SIG-M5 (cell line): ENCODE measurements at places on chromosomes 7 and 10.

DNA sequence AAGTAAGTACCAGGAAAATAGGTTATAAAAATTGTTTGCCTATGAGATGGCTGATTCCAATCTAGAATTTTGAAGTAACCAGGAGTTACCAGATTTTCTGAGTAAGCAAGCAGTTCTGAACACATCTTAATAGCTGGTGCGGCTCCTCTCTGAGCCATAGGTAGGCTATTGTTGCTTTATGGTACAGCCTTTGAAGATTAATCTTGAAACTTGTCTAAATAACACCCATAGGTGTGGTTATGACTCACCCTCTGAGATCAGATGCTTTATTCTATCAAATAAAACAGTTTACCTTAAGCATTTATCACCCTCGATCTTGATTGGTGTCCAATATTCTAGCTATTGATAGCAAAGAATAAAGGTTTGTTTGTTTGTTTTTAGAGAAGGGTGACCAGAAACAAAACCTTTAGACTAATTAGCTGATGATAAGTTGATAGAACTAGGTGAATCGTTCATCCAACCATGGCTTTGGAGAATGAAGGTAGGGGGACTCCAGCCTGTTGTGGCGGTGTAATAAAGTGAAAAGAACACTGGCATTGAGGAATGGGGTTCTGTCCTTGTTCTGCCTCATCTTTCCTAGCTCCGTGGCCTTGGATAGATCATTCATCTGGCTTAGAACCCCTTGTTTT is 72.2 kb downstream of the VTI1A start:
- DNase-seq, result no peak

DNA sequence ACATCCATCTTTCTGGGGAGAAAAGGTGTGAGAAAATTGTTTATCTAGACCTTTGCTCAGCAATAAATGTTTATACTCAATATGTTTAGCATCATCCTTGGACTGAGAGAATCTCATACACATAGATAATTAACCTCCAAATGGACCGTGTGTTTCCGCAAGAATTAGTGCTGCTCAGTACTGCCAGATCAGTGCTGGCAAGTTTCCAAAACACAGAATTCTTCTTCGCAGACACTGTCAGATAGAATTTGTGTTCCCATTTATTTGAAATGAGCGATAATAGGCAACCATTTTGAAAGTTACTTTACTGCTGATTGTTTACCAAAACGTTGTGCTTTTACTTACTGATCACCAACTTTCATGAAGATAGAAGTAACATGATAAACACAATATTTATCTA is 33.7 kb downstream of the STAMBPL1 start:
- DNase-seq, result no peak

- no peak for DNase-seq
Observed at GRCh38 chr7:23338863-23339262, 39.7 kb downstream of the MALSU1 start.

DNA sequence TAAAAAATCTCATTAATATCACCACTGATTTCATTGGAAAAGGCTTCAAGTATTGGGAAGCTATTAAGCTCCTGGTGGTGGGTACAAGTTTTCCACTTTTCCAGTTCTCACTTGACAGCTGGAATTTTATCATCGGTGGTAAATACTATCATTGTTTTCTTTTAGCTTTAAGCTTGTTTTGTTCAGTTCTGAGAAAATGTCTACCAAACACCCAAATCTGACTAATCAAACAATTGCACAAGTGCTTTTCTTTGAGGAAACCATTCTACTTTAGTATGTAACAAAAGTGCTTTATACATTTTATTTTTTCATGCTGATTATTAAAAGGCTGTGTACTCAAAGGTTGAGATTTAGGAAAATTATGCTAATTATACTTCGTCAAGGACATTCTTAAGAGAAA is 7.9 kb downstream of the PRPF18 start:
- no peak for DNase-seq

- DNase-seq, result no peak
Observed at GRCh38 chr10:13550802-13551201, 22.0 kb upstream of the BEND7 start.

- DNase-seq, result no peak
Observed at GRCh38 chr10:88076027-88076880, 212.8 kb downstream of the PTEN start.

- no peak for DNase-seq
Observed at GRCh38 chr10:653991-654646, 35.3 kb downstream of the DIP2C start.

- DNase-seq, result no peak
Observed at GRCh38 chr10:80700760-80701444, 163.2 kb downstream of the SH2D4B start.

- DNase-seq, result no peak
Observed at GRCh38 chr7:50648076-50648475, 82.9 kb upstream of the DDC start.

DNA sequence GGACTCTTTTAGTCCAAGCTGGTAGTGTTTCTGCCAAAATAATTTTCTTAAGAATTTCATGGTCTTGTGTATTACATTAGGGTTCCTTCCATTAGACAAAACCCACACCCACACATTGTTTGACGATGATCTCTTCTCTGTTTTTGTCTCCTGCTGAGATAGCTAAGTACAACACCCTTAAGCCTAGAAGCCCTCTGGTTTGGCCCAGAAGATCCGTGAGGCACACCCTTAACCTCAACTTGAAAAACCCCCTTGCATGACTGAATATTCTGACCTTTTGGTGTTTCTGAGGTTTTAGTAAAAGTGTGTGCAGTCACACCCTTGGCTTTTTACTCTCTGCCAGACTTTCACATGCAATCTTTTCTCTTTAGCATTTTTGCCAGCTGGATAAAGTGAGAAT is 29.3 kb upstream of the ERCC6 start:
- DNase-seq, result no peak

DNA sequence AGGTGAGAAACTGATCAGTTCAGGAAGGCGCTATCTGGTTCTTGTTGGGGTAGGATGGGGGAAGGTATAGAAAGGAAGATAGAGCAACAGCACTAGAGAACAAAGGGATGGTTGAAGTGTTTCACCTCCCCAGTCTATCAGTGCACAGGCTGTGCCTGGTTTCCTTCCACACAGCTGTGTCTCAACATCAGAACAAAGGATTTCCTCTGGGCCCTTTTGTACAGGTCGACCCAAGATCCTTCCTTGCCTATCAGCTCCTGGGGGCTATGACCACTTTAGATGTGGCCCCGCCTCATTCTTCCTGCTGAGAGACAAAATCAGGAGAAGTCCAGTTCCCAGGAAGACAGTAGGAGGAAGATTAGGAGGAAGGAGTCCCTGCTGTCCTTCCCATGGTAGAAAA is 65.6 kb downstream of the NAMPT start:
- no peak for DNase-seq

DNA sequence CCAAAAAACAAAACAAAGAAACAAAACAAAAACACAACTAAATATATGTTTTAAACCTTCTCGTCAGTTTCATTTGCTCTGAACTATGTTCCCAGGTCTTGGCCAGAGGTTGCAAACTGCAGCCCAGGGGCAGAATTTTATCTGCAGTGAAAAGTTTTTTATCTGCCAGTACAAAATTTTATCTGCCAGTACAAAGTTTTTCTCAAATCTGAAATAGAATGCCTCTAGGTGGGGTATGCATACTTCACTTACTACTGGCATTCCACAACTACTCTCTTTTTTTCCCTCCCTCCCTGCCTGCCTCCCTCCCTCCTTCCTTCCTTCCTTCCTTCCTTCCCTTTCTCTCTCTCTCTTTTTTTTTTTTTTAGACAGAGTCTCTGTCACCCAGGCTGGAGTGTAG is 9.4 kb upstream of the CLDN3 start:
- DNase-seq, result no peak

DNA sequence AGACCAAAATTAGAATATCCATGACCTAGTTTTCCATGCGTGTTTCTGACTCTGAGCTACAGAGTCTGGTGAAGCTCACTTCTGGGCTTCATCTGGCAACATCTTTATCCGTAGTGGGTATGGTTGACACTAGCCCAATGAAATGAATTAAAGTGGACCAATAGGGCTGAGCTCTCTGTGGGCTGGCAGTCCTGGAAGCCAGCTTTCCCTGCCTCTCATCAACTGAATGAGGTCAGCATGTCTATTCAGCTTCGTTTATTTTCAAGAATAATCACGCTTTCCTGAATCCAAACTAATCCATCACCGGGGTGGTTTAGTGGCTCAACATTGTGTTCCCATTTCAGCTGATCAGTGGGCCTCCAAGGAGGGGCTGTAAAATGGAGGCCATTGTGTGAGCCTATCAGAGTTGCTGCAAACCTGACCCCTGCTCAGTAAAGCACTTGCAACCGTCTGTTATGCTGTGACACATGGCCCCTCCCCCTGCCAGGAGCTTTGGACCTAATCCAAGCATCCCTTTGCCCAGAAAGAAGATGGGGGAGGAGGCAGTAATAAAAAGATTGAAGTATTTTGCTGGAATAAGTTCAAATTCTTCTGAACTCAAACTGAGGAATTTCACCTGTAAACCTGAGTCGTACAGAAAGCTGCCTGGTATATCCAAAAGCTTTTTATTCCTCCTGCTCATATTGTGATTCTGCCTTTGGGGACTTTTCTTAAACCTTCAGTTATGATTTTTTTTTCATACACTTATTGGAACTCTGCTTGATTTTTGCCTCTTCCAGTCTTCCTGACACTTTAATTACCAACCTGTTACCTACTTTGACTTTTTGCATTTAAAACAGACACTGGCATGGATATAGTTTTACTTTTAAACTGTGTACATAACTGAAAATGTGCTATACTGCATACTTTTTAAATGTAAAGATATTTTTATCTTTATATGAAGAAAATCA is 35.5 kb downstream of the CAV1 start:
- DNase-seq, result no peak

GRCh38 chr7:123635551-123636359 is 19.9 kb upstream of the LMOD2 start:
- no peak for DNase-seq

GRCh38 chr7:51601461-51601860 is 284.9 kb upstream of the COBL start:
- DNase-seq, result no peak

DNA sequence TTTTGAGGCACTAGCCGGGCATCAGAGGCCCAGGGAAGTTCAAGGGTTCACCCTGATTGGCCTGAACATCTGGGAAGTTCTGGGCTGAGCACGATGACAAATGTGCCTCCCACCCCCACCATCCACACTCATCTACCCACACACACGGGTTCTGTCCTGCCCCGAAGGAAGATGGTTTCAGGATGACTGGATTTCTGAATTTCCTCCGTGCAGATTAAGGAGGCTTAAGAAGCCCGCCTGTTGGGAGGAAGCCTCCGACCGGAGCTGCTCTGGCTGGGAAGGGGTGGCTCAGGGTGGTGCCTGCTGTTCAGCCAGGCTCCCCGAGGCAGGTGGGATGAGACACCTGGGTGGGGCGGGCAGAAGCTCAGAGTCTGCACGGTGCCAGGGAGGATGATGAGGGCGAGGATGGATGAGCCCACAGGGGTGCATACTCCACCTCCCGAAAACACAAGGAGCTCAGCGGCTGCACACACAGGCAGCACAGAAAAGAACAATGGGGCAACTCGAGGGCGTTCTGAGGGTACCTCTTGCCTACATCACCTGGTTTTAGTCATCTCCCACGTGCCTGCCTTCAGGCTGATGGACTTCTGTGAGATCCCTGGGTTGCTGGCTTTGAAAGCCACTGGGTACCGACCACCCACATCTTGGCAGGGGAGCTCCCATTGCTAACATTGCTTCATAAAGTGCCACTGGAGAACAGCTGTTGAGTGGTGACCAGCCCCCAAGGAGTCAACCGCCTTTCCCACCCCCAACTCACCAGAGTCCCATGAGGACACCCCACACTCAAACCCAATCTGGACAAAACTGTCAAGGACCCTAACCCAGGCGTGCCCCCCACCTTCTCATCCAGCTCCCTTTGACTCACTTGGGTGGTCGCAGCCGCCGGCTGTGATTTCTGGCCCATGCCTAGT is 41.2 kb downstream of the CALML3 start:
- DNase-seq, result no peak

DNA sequence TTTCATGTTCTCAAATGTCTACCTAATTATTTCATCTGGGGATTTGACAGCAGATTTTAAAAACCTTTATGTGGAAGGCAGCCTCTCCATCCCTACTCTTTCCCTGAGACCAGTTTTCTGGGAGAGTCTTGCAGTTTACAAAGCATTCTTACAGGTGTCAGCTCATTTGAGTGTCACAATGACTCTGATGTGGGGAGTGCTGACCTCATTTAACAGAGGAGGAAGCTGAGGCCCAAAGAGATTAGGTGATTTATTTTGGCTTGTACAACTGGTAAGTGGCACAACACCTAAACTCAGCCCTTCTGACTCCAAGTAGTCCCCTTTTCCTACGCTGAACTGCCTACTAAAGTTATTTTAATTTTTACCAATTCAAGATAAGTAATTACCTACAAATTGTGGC is 33.3 kb upstream of the MAT1A start:
- DNase-seq, result no peak

DNA sequence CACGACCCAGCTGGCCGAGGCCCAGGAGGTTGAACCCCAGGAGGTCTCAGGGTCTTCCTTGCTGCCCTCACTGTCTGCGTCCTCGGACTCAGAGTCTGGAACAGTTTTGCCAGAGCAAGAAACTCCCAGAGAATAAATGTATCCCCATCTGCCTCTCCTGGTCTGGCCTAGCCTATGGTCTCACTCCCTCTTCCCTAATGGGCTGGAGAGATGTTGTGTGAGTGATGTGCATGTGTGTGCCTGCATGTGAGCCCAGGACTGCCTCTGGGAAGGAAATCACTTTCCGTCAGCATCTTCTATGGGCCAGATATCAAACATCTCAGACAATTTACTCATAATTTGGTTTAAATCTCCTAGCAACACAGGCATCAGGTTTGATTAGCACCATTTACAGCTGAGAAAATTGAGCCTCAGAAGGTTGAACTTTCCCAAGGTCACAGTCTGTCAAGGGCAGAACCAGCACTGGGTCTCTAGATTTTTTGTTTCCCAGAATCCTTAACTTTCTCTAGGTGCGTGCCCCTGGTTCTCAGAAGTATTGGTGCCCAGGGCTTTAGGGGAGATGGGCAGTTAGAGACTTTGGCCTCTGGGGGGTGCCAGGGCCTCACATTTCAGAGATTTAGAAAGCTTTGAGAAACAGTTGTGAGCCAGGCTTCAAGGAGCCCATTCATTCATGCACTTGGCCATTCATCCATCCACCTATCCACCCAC is 4.9 kb downstream of the TMEM270 start:
- no peak for DNase-seq

DNA sequence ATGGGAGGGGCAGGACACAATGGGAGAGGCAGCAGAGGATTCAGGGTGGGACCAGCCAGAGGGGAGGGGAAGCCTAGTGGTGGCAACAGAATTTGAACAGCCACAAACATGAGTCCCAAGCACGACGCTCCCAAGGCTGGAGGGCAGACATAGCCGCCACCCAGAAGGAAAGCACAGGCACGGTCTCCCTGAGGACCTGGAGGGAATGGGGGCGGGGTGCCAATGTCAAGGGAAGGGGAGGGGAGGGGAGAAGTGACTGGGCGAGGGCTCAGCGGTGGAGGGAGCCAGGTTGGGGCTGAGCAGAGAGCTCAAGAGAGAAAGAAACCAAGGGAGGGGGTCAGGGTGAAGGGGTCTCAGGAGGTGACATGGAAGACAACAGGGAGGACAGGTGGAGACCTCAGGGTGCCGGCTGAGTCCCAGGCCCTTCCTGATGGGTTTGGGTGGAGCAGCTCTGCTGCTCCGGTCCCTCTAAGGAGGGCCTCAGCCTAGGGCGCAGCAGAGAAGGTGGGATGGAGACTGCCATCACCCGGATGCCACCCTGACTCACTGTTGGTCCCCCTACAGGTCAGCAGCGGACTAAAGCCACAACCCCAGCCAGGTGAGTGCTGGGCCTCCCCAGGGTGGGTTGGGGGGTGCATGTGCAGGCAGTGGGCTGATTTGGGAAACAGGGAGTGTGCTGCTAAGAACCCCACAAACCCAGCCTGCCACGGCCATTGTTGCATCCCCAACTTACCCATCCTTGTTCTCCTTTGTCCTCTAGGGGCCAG is 24.2 kb downstream of the PILRA start:
- DNase-seq, result no peak

- no peak for DNase-seq
Observed at GRCh38 chr10:1544929-1545328, 192.4 kb downstream of the ADARB2 start.
